ENCODE measurements at places on chromosomes 4 and X. TPM values are rescaled to one million over a fixed set of nuclear protein-coding genes. Genes with fewer than 3 reads are reported as not detected.
A peak's percentile ranks its signal among the peaks of the same experiment; 100 is the strongest.

DNA sequence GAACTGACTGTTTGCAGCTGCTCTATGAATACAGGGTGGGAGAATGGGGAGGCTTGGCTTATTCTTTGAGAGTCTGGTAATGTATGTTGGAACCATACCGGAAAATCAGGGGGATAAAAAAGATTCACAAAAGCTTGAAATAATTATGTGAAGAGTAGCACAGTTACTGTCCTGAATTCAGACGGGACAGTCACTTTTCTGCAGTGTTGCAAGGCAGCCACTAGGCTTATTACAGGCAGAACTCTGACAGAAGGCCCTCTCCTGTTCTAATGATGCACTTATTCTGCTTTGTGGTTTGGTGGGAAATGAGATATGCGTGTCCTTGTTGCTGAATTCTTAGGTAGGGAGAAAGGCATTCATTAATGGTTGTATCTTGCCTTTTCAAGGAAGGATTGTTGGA is 37.2 kb downstream of the GUCY1B1 start:
- DNase-seq, result peak; percentile 12

- DNase-seq, result peak; percentile 63
Measured at GRCh38 chr4:89434364-89434988, 126.9 kb upstream of the GPRIN3 start.

GRCh38 chrX:46882266-46882665 is 30.0 kb upstream of the JADE3 start:
- DNase-seq, result no peak

- no peak for DNase-seq
Measured at GRCh38 chr4:156571146-156571545, 400.5 kb downstream of the PDGFC start.

- no peak for DNase-seq
Measured at GRCh38 chr4:85491527-85491926, 16.6 kb downstream of the ARHGAP24 start.

DNA sequence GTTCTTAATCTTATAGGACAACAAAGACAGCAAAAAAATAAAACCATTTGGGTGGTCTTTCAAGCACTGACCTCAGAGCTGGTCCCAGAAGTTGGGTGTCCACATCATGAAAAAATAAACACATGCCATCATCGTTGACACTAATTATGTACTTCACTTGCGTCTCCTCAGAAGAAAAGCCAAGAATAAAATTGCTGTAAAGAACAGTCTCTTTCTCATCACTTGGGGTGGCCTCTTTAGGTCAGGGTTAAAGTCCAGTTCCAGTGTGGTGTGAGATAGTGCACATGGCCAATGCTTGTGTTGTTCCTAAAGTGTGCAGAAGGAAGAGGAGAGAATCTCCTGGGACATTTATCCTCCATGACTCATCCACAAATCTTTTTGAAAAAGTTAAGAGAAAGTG is 49.5 kb upstream of the IBSP start:
- DNase-seq, result no peak

DNA sequence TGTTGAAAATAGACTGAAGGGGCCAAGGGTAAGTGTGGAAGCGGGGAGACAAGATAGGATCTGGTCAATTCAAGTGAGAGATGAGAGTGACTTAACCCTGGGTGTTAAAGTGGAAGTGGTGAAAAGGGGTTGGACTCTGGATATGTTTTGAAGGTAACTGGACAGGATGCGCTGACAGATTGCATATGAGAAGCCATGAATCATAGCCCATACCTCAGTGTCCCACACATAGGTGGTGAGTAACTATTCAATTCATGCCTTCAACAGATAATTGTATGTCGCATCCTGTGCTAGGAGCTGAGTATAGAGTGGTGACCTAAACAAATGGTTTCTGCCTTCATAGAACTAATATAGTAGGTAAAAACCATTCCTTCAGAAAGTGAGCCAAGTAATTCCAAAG is 76.7 kb downstream of the KLHL34 start:
- no peak for DNase-seq

- DNase-seq, result no peak
Measured at GRCh38 chr4:81498046-81498445, 26.3 kb upstream of the RASGEF1B start.

GRCh38 chrX:118550792-118551191 is 55.2 kb downstream of the DOCK11 start:
- DNase-seq, result no peak

GRCh38 chr4:77074381-77074831 is 1.4 kb downstream of the CCNI start:
- DNase-seq, result peak; percentile 9

GRCh38 chrX:101659601-101660063 is at the start of gene ARMCX2:
ARMCX2 (minus strand) TSS chrX:101659850; CDS start chrX:101657588, 2,262 bp downstream.
- DNase-seq, result peak; percentile 43

DNA sequence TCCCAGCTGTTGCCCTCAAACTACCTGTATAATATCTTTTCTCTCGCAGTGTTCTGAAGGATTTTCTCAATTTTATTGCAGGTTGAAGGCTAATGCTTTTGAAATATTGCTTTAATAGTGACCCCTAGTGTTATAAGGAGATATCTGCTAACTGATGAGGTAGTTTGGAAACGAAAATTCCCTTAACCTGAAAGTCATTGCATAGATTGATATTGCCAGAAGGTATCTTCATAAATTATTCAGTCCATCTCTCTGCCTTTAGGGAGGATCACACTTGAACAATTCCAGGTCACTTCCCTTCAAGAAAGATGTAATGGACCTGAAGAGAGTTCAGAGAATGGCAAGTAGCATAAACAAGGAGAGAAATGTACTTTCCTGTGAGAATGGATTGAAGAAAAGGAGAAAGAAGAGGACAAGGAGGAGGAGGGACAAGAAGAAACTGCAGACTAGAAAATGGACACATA is 44.1 kb downstream of the TIGD4 start:
- peak; percentile 22 for DNase-seq

GRCh38 chr4:157895205-157895604 is 277.6 kb downstream of the GASK1B start:
- no peak for DNase-seq

DNA sequence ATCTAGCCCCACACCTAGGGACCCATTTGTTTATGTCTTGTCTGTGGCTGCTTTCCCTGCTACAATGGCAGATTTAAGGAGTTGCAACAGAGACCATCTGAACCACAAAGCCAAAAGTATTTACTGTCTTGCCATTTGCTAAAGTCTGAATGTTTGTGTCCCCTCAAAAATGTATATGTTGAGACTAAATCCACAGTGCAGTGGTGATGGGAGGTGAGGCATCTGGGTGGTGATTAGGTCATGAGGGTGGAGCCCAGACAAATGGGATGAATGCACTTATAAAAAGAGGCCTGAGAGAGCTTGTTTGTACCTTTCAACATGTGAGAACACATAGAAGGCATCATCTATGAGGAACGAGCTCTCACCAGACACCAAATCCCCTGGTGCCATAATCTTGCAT is 137.3 kb downstream of the TMEM144 start:
- no peak for DNase-seq

- DNase-seq, result no peak
Measured at GRCh38 chr4:32435308-32435707, 1715.1 kb downstream of the PCDH7 start.

DNA sequence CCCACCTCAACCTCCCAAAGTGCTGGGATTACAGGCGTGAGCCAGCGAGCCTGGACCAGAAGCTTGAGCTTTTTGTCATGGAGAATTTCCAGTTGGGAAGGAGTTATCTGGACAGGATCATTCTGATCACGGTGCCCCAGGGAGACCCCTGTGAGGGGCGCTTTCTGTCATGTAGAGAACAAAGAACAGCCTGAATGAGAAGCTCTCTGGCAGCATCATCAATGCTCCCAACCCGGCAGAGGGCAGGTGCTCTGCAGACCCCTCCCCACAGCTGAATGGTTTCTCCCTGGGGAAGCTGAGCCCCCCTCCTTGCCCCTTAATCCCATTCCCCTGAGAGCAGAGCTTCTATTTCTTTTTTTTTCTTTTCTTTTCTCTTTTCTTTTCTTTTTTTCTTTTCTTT is 7.3 kb upstream of the CSF2RA start:
- no peak for DNase-seq

GRCh38 chr4:88333741-88334405 is 44.8 kb upstream of the HERC6 start:
- no peak for DNase-seq

DNA sequence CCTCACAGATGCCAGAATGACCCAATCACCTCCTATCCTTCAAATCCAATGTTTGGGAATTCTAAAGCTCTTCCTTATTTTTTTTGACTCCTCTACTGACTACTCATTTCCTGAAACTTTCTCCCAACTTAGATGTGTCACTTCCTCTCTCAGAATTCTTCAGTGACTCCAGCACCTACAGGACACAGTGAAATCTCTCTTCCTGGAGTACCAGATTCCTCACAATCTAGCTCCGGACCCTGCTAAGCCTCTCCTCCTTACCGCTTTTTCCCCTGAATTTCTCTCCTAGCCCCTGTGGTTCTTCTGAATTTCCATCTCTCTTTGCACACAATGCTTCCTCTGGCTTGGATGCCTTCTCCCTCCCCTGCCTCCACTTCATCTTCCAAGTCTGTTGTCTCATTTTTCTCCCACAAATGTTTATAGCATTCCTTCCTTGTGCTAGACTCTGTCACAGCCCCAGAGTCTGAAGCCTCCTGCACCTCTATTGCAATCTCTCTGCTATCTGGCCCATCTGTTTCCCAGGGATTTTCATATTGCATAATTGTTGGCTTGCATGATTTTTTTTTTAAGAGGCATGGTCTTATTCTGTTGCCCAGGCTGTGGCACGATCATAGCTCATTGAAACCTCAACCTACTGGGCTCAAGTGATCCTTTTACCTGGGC is 80.1 kb downstream of the ANAPC4 start:
- peak; percentile 71 for DNase-seq

- DNase-seq, result no peak
Measured at GRCh38 chr4:42641656-42642055, 15.2 kb downstream of the ATP8A1 start.

DNA sequence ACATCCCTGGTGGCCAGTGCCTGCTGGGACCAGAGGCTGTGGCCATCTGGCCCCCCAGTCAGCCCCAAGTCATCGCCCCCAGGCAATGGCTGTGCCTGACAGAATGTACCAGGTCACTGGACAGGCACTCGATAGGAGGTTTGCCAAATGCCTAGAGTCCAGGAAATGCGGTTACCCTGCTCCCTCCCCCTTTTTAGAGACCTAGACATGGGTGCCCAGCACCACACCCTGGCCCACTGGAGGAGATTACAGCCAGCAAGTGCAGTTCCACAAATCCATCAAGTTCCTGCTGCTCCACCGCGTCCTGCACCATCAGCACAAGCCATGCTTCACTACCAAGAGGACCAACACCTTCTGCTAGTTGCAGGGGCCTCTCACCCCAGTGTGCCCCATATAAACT is 16.2 kb upstream of the ZFX start:
- DNase-seq, result no peak

GRCh38 chr4:139790291-139790690 is 124.7 kb downstream of the MGST2 start:
- no peak for DNase-seq

DNA sequence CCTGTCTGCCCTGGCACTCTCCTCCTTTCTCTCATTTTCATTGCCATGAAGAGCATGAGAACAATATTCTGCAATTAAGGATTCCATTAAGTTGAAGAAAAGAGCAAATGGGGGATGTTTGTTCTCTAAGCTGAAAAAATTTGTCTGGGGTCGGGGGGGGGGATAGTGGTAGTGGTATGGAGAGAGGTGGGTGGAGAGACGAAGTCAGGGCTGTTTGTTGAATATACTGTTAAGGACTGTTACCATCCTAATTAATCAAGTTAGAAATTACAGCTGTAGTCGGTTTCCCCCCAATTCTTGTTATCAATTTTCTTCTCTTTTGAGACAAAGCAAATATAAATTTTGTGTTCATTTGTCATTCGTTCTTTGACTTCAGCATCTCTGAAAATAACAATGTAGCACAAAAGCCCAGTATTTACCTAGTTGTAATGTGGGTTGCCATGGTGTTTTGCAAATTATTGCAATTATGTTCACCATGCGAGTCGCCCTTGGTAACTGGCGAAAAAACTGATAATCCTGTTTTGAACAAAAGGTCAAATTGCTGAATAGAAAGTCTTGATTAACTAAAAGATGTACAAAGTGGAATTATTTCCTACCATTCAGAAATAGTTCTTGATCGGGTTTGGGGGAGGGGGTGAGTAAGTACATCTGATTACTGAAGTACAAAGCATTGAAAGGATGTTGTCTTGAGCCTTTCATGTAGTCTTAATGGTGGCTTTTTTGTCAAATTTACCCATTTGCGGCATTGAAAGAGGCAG is 139.1 kb downstream of the ARX start:
- DNase-seq, result no peak

- DNase-seq, result no peak
Measured at GRCh38 chr4:101911616-101912015, 121.1 kb downstream of the BANK1 start.

DNA sequence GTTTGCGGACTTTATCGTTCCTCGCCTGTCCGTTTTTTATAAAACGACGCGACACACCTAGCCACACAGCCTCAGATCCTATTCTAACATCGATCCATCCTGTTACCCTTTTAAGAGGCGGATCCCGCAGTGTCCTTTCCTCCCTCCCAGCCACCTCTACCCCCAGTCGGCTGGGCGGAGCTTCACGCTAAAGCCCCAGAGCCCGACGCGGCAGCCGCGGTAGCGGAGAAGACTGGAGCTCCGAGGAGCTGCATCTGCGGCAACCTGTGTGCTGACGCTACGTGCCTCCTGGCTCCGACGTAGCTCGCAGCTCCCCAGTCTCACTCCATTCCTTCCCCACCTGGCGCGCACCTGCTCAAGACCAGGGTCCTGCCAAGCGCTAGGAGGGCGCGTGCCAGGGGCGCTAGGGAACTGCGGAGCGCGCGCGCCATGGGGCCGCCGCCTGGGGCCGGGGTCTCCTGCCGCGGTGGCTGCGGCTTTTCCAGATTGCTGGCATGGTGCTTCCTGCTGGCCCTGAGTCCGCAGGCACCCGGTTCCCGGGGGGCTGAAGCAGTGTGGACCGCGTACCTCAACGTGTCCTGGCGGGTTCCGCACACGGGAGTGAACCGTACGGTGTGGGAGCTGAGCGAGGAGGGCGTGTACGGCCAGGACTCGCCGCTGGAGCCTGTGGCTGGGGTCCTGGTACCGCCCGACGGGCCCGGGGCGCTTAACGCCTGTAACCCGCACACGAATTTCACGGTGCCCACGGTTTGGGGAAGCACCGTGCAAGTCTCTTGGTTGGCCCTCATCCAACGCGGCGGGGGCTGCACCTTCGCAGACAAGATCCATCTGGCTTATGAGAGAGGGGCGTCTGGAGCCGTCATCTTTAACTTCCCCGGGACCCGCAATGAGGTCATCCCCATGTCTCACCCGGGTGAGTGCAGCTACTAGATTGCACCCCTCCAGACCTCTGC is at the start of gene RNF128:
RNF128 (plus strand) TSS at position 217 of the 953 bp plus-strand sequence; CDS start at position 430, 213 bp downstream.
- DNase-seq, result peak; percentile 1

- DNase-seq, result no peak
Measured at GRCh38 chrX:11968991-11969390, 169.3 kb upstream of the FRMPD4 start.

The NLRP2B gene
- under 0.01 TPM for total RNA-seq

The SHROOM4 gene
- total RNA-seq, result 22.9 TPM

The BEND2 gene
- total RNA-seq, result not detected

The UFSP2 gene
- total RNA-seq, result 19.6 TPM

The ZNF630 gene
- total RNA-seq, result 0.99 TPM

The COL4A5 gene
- total RNA-seq, result 18.7 TPM

The FDCSP gene
- total RNA-seq, result not detected

The CT45A5 gene
- total RNA-seq, result not detected

The SPANXN3 gene
- total RNA-seq, result not detected

The MAGEA2B gene
- total RNA-seq, result not detected

The GPR50 gene
- not detected for total RNA-seq

The MAOB gene
- total RNA-seq, result not detected

The BMPR1B gene
- total RNA-seq, result 0.20 TPM

The CTAG1A gene
- total RNA-seq, result not detected

The TMEM35A gene
- 4.8 TPM for total RNA-seq

The TRO gene
- 1.1 TPM for total RNA-seq

The BEX5 gene
- total RNA-seq, result not detected

The SULT1B1 gene
- total RNA-seq, result 8.3 TPM

The RBM46 gene
- not detected for total RNA-seq

The NPNT gene
- under 0.01 TPM for total RNA-seq

The VCX3B gene
- not detected for total RNA-seq
